Gastrocnemius medialis (tissue), 4 donors: ENCODE measurements at places on chromosomes 3 and 15. TPM values are rescaled to one million over a fixed set of nuclear protein-coding genes. Genes with fewer than 3 reads are reported as not detected.

DNA sequence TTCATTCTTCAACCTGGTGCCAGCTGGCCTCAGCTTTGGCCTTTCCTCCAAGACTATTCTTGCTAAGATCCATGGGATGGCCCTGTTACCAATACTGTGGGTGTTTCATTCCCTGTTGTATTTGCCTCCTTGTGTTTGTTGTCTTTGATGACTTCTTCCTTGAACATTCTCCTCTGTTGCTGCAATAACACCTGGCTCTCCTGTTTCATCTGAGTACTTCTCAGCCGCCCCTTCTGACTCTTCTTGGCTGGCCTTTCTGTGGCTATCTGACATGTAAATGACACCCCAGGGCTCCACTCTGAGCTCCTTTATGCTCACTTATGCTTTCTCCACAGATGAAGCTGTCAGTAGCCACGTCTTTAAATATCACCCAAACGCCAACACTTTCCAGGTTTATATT is 302.7 kb upstream of the CHRNA7 start:
- DNase-seq = peak; percentile 26
- no peak overlapping the region for H3K27ac ChIP-seq
- no peaks in the 10 kb centered on the region for H3K4me1 ChIP-seq
- no peaks in the 10 kb centered on the region for H3K27me3 ChIP-seq

DNA sequence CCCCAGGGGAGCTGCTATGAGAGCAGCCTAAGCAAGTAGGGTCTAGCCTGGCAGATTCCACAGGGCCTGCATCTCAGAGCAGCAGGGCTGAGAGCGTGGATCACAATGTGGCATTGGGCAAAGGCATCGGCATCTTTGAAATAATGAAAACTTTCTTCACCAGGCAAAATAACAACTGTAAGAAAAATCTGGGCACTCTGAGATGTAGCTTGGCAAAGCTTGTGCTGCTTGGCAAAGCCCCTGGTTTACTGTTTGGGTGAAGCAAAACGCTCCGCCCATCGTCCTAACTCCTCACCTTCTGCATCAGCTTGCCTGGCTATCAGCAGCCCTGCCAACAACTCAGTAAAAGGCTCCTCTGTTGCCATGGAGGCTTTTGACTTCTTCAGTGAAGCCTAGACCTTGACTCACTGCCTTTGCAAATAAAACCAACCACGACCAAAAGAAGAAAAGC is 212.8 kb upstream of the EIF1B start:
- H3K4me1 ChIP-seq = no peaks in the 10 kb centered on the region
- H3K27me3 ChIP-seq = no peaks in the 10 kb centered on the region
- no peak overlapping the region for H3K27ac ChIP-seq
- DNase-seq = no peak
- H3K4me3 ChIP-seq = no peak overlapping the region

GRCh38 chr15:52699457-52699856 is 20.3 kb upstream of the ATOSA start:
- H3K27me3 ChIP-seq = no peaks in the 10 kb centered on the region
- no peak overlapping the region for H3K4me3 ChIP-seq
- H3K27ac ChIP-seq = no peak overlapping the region
- DNase-seq = no peak
- no peaks in the 10 kb centered on the region for H3K36me3 ChIP-seq
- H3K4me1 ChIP-seq = no peaks in the 10 kb centered on the region

Gene PLEKHO2
- total RNA-seq = 2.0 TPM

Gene CLDN11
- 0.53 TPM for total RNA-seq
